ENCODE measurements at places on chromosomes 7 and 10.
A peak's percentile ranks its signal among the peaks of the same experiment; 100 is the strongest.

DNA sequence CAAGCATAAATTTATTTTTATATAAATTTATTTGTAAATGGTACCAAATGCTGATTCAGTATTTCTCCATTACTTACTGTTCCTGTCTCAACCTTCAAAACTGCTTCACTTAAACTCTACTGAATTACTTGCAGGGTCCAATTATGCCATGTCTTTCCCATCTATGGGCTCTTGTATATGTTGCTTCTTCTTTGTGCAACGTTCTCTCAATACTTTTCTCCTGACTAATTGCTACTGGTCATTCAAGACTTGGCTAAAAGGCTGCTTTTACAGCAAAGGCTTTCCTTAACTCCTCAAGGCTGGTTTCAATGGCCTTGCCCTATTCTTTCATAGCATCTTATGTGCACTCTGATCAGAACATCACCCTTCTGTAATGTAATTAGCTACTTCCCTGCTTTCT, 67.9 kb downstream of the RNLS start:
- DNase-seq, result no peak

DNA sequence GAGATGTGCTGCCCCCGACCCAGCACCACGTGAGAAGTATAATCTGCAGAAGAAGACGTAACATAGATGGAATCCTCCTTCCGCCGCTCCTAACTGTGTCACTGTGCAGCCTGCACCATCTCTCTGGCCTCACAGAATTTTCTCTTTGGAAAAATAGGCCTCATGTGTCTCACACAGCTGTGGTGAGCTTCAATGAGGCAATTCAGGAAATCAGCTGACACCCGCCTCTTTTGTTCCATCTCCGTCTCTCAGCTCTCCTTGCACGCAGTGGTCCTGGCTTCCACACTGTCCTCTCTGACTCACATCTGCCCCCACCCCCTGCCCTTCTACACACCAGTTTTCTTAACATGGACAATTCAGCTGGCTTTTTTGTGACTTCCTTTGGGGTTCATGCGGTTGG, 7.2 kb downstream of the C10orf90 start:
- no peak for DNase-seq

GRCh38 chr7:77651575-77652162, 44.6 kb upstream of the RSBN1L start:
- DNase-seq, result no peak

DNA sequence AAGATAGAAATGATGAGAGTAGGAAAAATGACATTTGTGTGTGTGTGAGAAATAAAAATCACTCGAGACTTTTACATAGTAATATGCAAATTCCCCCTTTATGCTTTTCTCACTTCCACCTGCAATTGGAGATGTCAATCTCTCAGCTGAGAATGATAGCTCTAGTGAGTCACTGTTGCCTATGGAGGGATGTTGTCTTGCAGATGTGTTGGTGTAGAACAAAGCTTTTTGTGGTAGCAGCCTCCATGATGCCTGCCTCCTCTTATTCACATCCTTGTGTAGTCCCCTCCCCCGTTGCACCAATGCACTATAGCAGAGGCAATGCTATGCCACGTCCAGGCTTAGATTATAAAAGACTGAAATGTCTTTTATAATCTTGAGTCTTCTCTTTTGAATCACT, 33.8 kb downstream of the SPAG6 start:
- DNase-seq, result peak; percentile 49

GRCh38 chr10:25768167-25768566, 165.9 kb upstream of the MYO3A start:
- DNase-seq, result no peak

DNA sequence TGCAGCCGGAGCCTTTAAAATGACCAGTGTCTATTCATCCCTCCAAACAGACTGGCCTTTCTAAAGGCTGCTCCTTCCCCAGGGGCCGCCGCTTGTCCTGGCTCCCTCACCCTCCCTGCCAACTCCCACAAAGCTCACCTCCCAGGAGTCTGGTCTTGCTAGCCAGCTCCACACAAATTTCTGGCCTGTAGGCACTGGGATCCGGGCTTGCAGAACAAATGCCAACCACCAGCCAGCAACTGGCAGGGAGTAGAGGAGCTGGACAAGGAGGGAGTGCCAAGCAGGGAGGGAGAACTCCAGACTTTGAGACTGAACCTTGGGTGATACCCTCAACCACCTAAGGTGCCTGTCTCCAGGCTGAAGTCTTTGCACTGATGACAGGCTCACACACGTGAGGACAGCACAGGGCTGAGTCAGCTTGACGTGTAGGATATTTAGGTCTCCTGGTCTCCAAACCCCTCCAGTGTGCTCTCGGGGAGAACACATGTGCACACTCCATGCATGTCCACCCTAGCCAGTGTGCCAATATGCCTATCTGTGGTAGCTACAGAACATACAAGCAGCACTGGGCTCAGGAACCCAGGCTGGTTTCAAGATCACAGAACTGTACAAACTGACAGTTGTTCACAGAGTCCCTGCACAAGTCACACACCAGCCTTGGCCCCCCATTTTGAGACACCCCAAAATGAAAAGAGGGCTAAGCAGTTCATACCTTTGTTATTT, 6.0 kb downstream of the PAX2 start:
- no peak for DNase-seq

DNA sequence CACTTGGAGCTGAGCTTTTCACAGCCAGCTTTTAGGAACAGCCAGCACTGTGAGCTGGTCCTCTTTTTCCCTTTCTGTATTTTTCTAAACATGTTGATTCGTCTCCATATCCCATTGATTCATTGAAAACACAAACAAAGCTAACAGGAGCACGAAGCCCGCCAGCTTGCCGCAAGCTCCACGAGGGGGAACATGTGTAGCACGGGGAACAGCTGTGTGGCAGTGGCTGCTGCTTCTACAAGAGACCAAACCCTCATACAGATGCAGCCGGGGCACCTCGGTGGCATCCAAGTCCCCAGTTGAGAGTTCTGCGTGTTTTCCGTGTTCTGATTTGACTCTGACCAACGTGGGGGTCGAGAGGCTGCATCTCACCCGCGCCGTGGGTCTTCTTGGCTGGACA, 80.8 kb upstream of the SH2B2 start:
- no peak for DNase-seq

- DNase-seq, result no peak
Observed at GRCh38 chr10:79007018-79007417, 61.7 kb upstream of the ZMIZ1 start.

DNA sequence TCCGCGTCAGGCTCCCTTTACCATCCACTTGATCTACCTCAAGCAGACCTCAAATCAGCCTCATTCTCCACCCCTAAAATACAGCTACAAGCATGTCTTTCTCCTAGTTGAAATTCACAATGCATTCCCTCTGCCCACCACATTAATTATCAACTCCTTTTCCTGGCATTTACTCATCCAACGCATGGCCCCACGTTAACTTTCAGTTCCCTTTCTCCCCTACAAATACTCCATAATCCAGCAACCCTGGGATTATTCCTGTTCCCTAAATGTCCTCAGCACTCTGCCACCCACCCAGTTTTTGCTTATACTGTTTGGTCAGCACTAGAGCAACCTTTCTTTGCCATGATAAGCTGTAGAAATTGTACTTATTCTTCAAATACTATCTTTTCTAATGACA, 5.7 kb upstream of the VIM start:
- DNase-seq, result no peak

DNA sequence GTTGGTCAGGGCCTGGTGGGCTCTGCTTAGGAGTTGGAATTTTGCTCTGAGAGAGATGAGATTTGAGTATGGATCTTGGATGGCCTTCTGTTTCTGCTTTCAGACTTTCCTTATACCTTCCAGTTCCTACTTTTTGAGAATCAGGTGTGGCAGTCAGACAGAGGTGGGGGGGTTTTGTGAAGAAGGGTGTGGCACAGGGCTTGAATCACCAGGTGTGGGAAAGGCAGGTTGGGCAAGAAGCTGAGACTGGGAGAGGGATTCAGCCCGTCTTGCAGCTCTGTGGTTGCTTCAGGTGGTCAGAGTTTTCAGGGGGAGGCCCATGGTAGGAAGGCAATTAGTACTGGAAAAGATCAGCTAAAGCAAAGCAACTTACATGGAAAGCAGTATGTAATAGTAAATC, 340.2 kb downstream of the LRMDA start:
- DNase-seq, result no peak

DNA sequence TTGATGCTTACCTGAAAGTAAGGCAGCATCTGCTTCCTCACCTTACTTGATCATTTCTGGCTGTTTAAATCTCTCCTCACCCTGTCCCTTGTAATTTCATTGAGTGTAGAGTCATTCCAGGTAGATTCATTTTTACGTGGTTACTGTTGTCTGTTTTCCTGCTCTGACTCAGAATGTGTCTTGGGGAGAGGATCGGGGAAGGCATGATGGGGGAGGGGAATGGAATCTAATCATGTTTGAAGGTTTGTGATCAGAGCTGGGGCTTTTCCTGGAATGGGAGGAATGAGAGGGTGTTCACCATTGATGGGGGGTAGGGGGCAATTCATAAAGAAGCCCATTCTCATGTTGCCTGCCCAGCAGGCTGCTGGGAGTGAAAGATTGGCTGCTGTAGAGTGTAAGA, 18.7 kb downstream of the SEC24C start:
- no peak for DNase-seq

- DNase-seq, result no peak
Observed at GRCh38 chr7:129295015-129295423, 70.2 kb downstream of the AHCYL2 start.

DNA sequence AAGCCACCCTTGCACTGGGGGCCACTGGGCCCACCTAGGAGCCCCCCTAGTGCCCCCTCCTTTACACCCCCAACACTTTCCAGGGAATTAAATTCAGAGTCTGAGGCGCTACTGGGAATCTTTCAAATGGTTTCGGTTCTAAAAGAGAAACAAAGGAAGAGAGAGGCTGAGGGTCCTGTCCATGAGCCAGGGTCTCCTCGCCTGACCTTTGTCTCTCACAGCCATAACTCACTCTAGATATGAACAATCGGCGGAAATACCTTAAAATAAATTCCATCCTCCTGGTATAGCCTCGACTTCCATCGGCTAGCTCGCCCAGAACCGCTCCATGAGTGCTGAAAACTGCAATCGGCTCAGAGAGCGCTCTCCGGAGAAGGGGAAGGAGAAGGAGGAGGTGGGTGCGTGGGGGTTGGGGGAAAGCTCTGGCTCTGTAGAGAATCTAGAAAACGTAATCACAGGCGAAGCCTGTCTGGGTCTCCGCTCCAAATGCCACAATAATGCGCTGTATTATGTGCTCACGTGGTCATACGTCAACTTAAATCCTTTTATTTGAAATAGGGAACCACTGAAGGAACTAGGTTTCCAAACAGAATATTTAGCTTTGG, 12.6 kb downstream of the HOXA4 start:
- DNase-seq, result no peak

DNA sequence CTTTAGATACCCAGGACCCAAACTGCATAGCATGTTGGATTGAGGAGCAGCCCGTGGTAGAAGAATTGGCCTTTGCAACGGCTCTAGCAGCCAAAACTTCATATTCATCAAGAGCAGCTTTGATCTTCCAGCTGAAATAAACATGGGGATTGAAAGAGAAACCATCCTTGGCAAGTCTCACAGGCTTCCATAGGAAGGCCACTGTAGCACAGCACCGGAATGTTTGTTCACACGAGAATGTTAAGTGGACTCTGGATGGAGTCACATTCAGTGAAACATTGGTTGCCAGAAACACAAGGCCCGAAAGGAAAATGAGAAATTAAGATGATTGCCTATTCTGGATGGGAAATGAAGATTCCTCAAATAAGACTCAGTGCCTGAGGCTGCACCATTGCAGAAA, 97.4 kb downstream of the RAB18 start:
- DNase-seq, result no peak

DNA sequence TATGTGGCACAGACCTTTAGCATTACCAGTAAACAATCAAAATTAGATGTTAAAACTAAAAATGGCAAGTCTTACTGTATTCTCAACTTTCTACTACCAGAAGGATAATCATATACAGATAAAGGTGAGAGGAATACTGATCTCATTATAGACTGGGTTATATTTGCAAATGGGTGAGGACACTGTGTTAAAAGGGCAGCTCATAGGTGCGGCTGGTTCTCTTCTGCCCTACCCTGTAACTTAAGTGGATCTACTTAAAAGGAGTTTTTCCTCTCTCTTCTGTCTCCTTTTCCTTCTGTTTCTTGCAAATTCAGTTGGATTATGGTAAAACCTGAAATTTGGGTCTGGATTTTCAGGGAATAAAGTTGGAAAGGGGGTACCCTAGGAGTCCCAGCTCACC, 33.0 kb downstream of the WASL start:
- DNase-seq, result no peak

DNA sequence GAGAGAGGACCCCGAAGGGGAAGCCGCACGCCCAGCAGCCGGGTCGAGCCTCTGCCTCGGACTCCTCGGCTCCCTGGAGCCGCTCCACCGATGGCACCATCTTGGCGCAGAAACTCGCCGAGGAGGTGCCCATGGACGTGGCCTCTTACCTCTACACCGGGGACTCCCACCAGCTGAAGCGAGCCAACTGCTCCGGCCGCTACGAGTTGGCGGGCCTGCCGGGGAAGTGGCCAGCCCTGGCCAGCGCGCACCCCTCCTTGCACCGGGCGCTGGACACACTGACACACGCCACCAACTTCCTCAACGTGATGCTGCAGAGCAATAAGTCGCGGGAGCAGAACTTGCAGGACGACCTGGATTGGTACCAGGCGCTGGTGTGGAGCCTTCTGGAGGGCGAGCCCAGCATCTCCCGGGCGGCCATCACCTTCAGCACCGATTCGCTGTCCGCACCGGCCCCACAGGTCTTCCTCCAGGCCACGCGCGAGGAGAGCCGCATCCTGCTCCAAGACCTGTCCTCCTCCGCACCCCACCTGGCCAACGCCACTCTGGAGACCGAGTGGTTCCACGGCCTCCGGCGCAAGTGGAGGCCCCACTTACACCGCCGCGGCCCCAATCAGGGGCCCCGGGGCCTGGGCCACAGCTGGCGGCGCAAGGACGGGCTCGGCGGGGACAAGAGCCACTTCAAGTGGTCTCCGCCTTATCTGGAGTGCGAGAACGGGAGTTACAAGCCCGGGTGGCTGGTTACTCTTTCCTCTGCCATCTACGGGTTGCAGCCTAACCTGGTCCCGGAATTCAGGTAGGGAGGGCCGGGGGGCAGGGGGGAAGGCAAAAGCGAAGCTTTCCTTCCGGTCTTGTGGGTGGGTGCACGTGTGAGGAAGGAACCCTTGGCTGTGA, 973 bp downstream of the GPR158 start:
- DNase-seq, result no peak
